ENCODE measurements at places on chromosomes 1 and 21.

DNA sequence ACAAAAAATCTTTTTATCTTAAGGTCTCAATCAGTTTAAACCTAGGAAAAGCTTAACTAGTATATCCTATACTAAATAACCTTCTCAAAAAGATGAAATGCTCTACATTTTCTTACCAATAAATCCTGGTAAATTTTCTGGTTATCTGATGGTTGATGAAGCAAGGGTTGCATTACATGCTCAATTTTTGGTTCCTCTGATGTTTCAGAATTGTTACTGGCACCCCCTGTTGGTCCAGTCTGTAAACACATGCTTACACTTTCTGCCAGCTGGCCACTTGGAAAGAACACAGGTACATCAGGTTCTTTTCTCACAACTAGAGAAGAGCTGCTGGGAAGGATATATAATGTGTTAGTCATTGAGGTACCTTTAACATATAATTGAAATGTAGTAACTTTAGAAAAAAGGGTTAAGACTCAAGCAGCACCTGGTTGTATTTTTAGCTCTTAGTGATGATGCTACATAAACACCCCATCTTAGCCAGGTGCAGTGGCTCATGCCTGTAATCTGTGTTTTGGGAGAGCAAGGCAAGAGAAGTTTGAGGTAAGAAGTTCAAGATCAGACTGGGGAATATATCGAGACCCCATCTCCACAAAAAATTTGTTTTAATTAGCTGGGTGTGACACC, 30.9 kb upstream of the TAL1 start:
- no peak for DNase-seq

DNA sequence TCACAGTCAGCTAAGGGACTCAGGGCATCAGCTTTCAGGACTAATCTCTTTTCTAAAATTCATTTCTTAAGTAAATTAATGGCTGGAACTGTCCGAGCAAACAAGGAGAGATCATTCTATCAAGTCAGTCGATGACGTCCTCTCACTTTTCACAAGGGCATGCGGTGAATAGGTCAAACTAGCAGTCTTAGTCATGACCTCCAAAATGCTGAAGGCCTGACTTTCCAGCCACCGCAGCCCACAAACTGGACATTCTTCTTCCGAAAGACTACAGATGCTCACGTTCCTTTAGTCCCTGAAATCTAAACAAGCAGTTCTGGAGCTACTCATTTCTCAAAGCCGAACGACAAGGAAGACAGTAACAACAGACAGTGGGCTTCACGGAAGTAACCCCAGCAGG, 127.9 kb downstream of the TIAM1 start:
- DNase-seq = no peak

GRCh38 chr1:1275836-1276235, 2.2 kb upstream of the UBE2J2 start:
- DNase-seq = no peak

DNA sequence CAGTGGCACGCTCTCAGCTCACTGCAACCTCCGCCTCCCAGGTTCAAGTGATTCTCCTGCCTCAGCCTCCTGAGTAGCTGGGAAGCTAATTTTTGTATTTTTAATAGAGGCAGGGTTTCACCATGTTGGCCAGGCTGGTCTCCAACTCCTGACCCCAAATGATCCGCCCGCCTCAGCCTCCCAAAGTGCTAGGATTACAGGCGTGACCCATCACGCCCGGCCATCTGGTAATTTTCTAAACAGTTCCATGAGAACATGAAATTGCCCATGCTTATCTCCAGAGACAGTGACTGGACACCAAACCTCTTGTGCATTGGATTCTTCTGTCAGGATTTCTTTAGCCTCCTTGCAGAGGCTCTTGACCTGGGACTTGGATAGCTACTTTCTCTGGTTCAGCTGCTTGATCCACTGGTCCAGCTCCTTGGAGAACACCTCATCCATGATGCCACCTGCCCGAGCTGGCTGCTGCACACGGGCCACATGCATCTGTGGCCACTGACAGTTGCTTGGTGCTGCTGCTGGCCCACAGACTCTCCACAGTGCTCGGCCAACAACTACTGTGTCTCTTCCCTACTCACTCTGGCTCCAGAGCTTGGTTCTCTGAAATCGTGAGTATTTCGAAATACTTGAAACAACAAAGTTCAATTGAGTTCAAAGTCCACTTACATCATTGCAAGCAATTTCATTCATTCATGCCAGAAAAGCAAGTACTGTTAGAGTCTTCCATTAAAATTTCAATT, 40.0 kb upstream of the CTPS1 start:
- no peak for DNase-seq

DNA sequence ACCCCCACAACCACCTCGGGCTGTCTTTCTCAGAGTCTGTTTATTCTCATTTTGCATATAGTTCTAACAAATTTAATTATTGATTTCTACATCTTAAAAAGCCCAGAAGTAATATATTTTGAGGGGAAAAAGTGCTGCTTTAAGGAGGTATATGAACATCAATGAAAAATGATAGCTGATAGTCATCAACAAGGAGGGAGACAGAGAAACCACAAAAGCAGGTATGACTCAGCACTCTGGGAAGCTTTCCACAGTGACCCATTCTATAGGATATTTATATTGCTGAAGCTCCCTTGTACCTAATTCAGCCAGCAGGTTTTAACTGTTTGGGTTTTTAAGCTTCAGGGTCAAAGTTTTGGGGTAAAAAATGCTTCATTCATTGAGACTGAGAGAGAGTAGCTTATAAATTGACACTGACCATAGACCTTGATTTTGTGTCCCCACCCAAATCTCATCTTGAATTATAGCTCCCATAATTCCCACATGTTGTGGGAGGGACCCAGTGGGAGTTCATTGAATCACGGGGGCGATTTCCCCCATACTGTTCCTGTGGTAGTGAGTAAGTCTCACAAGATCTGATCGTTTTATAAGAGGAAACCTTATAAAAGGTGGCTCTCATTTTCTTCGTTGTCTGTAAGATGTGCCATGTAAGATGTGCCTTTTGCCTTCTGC, 27.4 kb downstream of the VANGL1 start:
- no peak for DNase-seq

- no peak for DNase-seq
These were observed 116.6 kb upstream of the SYT6 start for GRCh38 chr1:114270282-114270681.

GRCh38 chr21:44686843-44687561, 5.0 kb upstream of the KRTAP12-1 start:
- no peak for DNase-seq

GRCh38 chr1:26351590-26352337, 2.2 kb downstream of the CRYBG2 start:
- DNase-seq = no peak

GRCh38 chr1:3514404-3514803, 59.9 kb downstream of the ARHGEF16 start:
- DNase-seq = no peak

- DNase-seq = no peak
These were observed 1280.3 kb upstream of the B3GALT2 start for GRCh38 chr1:194466706-194467105.
